BJ (cell line): ENCODE measurements at places on chromosomes 6 and 20. TPM values are rescaled to one million over a fixed set of nuclear protein-coding genes. Genes with fewer than 3 reads are reported as not detected.

GRCh38 chr20:47927944-47928343 is 142.7 kb upstream of the SULF2 start:
- DNase-seq = no peak

- no peak for DNase-seq
Measured at GRCh38 chr6:71134929-71135642, 153.5 kb upstream of the OGFRL1 start.

Gene TAB2
- polyA plus RNA-seq = 23.9 and 41.0 TPM in 2 replicates

Gene WFDC2
- polyA plus RNA-seq = not detected in 2 replicates

DNA sequence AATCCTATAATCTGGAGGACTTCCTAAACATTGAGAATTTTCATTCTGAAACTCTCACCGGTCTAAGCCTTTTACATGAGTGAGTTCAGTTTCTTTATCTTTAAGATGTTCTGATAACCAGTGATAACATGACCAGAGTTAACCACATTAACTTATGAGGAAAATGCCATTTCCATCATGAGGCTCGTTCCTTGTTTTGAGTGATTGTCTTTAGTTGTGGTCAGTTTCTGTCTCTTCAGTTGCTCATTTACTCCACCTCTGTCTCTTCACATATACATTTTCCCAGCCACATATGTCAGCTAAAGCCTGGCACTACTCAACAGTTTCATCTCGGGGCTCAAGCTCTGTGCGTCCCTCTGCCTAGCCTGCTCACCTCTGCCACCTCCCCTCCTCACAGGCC is 70.4 kb downstream of the JAG1 start:
- no peak for DNase-seq

- DNase-seq = no peak
Measured at GRCh38 chr20:62020935-62021701, 44.6 kb downstream of the TAF4 start.

GRCh38 chr6:139940741-139941729 is 566.6 kb upstream of the CITED2 start:
- no peak for DNase-seq

DNA sequence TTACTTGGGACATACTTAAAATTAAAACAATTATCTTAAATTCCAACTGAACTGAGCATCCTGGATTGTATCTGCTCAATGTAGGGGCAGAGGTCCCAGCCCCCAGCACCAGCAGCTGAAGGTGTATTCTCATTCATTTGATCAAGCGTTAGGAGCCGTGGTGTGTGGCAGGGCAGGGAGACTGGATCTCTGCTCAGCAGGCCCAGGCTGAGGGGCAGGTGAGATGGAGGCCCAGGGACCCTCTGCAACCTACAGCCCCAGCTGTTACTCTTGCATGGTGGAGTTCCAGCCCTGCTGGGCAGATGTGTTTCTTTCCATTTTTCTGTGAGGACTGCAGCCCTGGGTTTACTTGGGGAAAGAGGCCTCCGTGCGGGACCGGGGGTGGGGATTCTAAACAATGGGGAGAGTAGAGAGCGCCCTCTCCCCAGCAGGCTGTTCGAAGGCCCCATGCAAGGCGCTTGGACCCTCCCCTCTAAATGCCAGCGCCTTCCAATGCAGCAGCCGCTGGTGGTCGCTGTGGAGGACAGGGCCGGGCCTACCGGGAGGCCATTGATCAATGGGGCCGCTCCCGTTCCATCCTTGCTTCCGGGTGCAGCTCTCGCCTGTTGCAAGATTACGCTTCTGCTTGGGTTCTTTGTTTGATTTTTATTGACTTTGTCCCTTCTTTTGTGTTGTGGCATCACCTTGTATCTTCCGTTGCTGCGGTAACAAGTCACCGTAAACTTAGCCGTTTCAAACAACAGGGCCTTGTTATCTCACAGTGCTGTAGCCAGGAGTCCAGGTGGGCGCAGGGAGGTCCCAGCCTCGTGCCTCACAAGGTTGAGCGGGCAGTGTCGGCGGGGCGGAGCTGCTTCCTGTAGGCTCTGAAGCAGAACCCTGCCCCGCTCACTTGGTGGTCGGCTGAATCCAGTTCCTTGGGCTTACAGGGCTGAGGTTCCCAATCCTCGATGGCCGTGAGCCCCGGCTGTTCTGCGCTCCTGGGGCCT is 134.8 kb upstream of the PHACTR3 start:
- no peak for DNase-seq

Gene NAPB
- polyA plus RNA-seq = 3.8 and 6.6 TPM in 2 replicates

- DNase-seq = no peak
Measured at GRCh38 chr6:6003621-6004366, 2.9 kb downstream of the NRN1 start.

DNA sequence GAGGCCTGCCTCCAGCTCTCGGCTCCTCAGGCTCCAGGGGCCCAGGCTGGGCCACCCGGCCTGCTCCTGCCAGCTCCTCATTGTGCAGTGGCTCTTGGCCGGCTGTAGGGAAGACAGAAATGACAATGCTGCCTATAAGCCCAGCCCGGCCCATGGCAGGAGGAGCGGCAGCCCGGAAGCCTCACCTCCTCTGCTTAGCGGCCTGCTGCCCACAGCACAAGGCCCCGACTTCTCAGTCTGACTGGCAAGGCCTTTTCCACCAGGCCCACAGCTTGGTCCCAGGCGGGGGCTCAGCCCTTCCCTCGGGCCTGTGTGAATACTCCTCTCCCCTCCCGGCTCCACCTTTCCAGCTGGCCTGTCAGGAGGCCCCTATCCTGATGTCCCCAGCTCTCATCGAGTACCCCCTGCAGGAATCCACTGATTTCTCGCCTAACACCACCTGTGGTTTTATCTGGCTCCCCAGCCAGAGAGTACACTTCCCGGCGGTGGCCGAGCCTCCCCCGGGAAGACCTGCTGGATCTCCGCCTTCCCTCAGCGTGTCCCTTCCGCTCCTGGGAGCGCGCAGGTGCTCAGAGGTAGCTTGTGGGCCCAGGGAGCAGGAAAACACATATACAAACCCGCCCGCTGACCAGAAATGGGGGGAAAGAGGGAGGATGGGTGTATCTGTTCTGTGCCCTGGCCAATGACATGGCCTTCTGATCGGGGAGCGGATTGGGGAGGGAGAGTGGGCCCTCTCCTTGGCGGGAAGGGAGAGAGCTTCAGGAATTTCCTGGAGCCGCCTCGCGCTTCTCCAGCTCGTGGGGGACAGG is 963 bp downstream of the DDRGK1 start:
- DNase-seq = no peak

- DNase-seq = no peak
Measured at GRCh38 chr6:129030215-129030614, 147.3 kb downstream of the LAMA2 start.
